Ammon's horn (tissue), 1 donor: ENCODE measurements at places on chromosomes 4 and X.

DNA sequence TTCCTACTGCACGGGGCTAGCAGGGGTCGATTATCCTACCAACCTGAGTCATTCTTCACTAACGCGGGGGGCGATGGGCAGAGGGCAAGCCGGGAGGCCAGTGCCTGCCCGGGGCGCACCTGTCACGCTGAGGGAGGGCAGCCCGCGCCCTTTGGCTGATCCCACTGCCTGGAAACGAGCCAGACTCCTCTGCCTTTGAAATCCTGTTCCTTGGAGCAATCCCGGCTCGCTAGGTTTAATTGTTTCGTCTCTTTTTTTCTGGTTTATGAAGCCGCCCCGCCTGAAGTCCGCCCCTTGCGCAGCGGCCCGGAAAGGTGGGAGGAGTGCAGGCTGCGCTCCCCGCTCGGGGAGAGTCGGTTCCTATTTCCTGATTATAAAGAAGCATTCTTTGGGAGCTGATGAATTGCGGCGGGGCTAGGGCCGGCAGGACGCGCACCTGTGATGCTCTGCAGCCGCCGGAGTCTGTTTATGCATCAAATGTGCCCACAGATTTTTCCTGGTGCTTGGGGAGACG, 484.2 kb downstream of the BCOR start:
- DNase-seq = no peak

- peak; percentile 72 for DNase-seq
These were observed 37.7 kb upstream of the SLC16A2 start for GRCh38 chrX:74383611-74384010.

GRCh38 chr4:156021298-156021697, 67.6 kb upstream of the CTSO start:
- no peak for DNase-seq

GRCh38 chr4:114879916-114880669, 233.3 kb downstream of the NDST4 start:
- no peak for DNase-seq

- DNase-seq = no peak
These were observed 32.9 kb upstream of the GPR78 start for GRCh38 chr4:8547108-8547911.

GRCh38 chr4:183872531-183872930, 32.6 kb upstream of the STOX2 start:
- DNase-seq = peak; percentile 47

- DNase-seq = no peak
These were observed 157.2 kb downstream of the ATP10D start for GRCh38 chr4:47642191-47642830.

GRCh38 chrX:20523626-20524312, 257.1 kb upstream of the RPS6KA3 start:
- no peak for DNase-seq

- DNase-seq = peak; percentile 16
These were observed 72.1 kb downstream of the ARHGEF38 start for GRCh38 chr4:105624530-105624929.

DNA sequence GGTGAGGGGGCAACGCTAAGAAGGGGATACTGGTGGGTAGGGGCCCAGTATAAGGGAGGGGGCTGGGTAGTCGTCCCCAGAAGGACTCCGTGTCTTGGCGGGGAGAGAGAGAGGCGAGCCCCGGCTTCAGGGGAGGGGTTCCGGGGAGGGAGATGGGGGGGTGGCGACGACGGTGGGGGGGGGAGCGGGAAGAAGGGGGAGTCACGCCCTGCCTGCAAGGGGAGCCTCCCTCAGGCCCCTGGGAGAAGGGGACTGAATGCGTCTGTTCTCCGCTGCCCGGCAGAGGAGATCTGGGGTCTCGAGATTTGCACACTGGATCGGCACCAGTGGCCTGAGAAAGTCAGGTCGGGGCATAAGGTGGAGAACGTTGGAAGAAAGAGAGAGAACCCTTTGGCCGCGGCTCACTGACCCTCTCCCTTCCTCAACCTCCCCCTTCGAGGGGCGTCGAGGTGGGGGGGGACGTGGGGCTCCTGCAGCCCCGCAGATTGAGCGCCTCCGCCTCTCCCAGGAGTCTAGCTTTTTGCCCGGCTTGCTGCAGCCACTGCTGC, 609 bp upstream of the BCORL1 start:
- DNase-seq = no peak

- DNase-seq = no peak
These were observed 2.4 kb downstream of the ZNF275 start for GRCh38 chrX:153336121-153336894.
